ENCODE measurements at places on chromosomes 4 and X.

GRCh38 chr4:111946800-111947199 is 198.5 kb upstream of the FAM241A start:
- DNase-seq: no peak

- DNase-seq: no peak
Observed at GRCh38 chr4:181517491-181517890, 725.7 kb upstream of the TENM3 start.

DNA sequence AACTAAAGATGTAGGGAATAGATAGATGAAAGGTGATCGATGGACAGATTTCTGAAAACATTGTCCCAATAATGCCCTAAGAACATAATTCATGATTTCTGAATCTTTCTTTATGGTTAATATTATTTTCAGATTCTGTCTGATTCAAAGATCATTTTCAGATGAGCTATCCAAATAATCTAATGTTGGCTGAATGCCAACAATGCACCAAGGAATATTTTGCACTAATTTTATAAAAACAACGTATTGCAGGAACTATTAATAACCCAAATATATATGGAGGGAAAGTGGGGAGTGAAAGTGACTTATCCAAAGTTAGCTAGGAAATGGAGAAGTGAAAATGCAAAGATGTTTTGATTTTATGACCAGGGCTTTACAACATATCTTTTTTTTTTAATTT is 1675.5 kb downstream of the STIM2 start:
- no peak for DNase-seq

DNA sequence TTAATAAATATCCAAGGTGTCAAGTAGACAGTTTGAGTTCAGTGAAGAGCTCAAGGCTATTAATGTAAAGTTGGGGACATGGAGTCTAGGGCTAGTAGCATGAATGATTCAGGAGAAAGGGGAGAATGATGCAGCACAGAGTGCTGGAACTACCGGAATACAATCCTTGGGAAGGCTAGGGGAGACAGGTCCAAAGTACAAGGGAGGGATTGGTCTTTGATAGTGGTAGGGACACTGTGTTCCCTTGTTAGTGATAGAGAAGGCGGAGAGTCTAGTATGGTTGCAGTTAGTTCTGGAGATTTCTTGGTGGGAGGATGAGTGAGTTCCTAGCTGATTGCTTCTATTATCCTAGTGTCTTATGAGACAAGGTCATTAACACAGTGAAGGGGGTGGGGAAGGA is 8.7 kb downstream of the GCNA start:
- no peak for DNase-seq

GRCh38 chr4:119854364-119854763 is 212.3 kb downstream of the MAD2L1 start:
- no peak for DNase-seq

DNA sequence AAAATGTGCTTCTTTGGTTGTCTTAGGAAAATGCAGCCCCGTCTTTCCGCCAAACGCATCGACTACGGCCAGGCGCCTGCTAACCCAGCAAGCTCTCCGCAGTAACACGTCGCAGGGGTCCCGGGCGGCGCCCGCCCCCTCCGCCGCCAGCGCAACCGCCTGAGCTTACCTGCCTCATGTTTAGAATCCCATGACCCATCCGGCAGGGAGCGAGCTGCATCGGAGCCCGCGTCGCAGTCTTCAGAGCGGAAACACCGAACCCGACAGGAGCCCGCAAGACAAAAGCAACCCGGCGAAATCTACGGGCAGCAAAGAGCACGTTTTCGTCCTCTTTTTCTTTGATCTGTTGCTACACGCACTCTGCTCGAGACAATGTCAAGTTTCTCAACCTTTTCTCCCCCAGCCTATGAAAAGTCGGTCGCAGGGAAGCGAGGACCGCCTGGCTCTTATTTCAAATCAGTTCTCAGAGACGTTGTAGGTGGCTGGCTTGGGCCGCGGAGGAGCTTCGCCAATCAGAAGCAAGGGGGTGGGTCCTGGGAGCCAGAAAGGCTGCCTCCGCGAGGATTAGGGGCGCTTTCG is at the start of gene MID1:
Gene MID1 (minus strand): TSS at position 465 of the 579 bp plus-strand sequence. CDS start 53,038 bp downstream, outside the sequence.
- DNase-seq: peak; percentile 80

- peak; percentile 10 for DNase-seq
Observed at GRCh38 chr4:147707892-147708672, 23.8 kb upstream of the ARHGAP10 start.

DNA sequence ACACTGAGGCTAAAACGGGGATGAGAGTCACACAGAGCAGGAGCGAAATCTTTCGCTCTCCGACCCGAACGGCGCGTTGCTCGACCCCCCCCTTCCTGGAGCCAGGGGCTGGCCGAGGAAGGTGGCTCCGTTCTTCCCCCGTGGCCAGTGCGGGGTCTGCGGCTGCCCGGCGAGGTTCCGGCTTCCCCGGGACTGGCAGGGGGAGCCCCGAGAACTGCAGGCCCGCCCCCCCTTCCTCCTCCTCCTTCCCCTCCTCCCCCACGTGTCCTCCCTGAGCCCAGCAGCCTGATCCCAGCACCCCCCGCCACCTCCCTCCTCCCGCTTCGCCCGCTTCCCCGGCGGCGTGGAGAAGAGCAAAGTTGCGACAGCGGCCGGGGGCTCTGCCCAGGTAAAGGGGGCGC is 2.4 kb upstream of the BCORL1 start:
- no peak for DNase-seq

DNA sequence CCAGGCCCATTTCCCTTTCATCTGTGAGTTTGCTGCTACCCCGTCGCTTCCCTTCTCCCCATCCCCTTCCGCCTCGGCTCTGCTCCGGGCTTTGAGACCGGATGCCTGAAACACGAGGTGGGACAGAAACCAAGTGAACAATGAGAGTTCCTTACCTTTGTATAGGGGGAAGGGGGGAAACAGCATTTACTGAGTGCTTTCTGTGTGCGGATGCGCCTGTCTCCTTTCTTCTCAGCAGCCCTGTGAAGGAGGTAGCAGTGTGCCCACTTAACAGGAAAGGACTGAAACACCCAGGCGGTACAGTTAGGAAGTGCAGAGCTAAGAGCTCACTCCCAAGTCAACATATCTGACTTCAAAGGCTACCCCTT is 43.2 kb upstream of the TMSB15B start:
- no peak for DNase-seq
